ENCODE measurements at places on chromosomes 16 and 17.

GRCh38 chr17:49525831-49526741 is 31.0 kb downstream of the NGFR start:
- H3K27me3 ChIP-seq, result peaks cover 2% of the 10 kb centered on the region
- no peak overlapping the region for H3K4me3 ChIP-seq
- H3K36me3 ChIP-seq, result no peaks in the 10 kb centered on the region

GRCh38 chr17:44872131-44872768 is 24.6 kb downstream of the HIGD1B start:
- H3K27ac ChIP-seq, result no peak overlapping the region
- H3K4me1 ChIP-seq, result no peaks in the 10 kb centered on the region
- DNase-seq, result no peak
- H3K4me3 ChIP-seq, result no peak overlapping the region

DNA sequence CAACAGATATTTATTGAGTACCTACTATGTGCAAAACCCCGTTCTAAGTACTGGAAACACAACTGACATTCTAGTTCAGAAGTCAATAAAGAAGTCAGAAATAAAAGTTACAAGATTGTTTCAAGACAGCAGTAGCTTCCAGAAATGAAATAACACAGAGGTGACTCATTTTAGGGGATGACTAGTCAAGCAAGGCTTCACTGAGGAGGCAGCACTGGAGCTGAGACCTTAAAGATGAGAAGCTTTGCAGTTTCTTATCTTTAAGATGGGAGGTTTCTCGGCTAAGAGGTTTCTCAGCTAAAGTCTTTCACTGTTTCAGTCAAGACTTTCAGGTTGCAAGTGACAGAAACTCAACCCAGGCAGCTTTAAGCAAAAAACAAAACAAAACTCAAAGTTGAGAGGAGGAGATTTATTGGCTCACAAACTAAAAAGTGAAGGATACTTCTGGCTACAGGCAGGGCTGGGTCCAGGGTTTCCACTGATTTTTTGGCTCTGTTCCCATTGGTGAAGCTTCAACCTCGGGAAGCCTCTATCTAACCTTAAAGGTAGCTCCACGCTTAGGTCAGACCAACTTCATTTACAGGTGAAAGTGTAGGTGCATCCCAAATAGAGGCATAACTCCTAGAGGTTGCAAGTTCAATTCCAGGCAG is 7.4 kb upstream of the MMP2 start:
- H3K4me1 ChIP-seq, result peaks cover 17% of the 10 kb centered on the region
- H3K27ac ChIP-seq, result peak overlapping the region; percentile 67
- no peaks in the 10 kb centered on the region for H3K27me3 ChIP-seq
- no peak for DNase-seq
- H3K36me3 ChIP-seq, result no peaks in the 10 kb centered on the region
- no peak overlapping the region for H3K4me3 ChIP-seq

- no peaks in the 10 kb centered on the region for H3K27me3 ChIP-seq
- H3K27ac ChIP-seq, result no peak overlapping the region
- DNase-seq, result no peak
Measured at GRCh38 chr16:51523400-51523799, 372.3 kb upstream of the SALL1 start.

DNA sequence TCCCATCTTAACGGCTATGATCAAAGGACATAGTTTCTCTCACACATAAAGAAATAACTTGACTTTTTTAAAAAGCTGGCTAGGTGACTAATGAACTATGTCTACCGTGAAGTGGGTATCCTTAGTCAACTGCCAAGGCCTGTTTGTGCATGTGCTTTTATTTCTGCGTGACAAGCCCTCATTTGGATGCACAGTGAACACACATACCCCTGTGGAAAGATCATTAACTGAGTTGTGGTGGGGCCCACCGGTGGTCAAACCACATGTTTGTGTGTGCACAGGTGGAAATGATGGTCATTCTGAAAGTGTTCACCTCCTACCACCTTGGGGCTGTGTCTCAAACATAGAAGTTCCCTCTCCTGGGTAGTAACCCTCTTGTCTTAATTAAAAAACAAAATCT is 256.1 kb upstream of the SALL1 start:
- no peak overlapping the region for H3K4me3 ChIP-seq
- no peaks in the 10 kb centered on the region for H3K4me1 ChIP-seq
- no peak for DNase-seq
- no peaks in the 10 kb centered on the region for H3K36me3 ChIP-seq
- H3K27ac ChIP-seq, result no peak overlapping the region

GRCh38 chr16:11370084-11370931 is 25.0 kb downstream of the RMI2 start:
- no peaks in the 10 kb centered on the region for H3K36me3 ChIP-seq
- H3K4me3 ChIP-seq, result no peak overlapping the region
- H3K4me1 ChIP-seq, result peaks cover 21% of the 10 kb centered on the region
- peaks cover 10% of the 10 kb centered on the region for H3K27me3 ChIP-seq
- DNase-seq, result no peak
- H3K27ac ChIP-seq, result peak overlapping the region; percentile 61

GRCh38 chr16:5665834-5666233 is 568.2 kb upstream of the EEF2KMT start:
- H3K27me3 ChIP-seq, result no peaks in the 10 kb centered on the region
- no peaks in the 10 kb centered on the region for H3K4me1 ChIP-seq
- no peak overlapping the region for H3K27ac ChIP-seq
- H3K36me3 ChIP-seq, result no peaks in the 10 kb centered on the region
- no peak for DNase-seq

DNA sequence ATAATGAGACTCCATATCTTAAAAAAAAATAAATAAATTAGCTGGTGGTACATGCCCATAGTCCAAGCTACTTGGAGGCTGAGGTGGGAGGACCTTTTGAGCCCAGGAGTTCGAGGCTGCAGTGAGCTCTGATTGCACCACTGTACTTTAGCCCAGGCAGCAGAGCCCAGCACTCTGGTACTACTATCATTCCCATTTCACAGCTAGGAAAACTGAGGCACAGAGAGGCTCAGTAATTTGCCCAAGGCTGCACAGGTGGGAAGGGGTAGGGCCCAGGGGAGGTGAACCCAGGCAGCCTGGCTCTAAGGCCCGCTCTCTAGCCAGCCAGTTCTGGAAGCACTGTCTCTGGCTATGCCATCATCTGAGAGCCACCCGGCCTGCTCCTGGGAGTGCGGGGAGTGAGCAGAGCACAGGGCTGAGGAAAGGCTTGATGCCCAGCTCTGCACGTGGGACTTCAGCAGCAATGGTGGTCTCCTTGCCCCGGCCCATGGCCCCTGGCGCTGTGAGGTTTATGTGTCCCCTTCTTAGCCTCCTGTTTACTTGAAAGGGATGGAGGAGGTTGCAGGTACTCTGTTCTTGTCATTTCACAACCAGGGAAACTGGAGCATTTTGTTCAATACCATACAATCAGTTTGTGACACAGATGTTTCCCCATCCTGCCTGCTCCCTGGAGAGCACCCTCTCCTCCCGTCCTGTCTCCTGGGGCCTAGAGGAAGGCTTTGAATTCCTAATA is 222.3 kb downstream of the KATNIP start:
- no peak overlapping the region for H3K27ac ChIP-seq
- no peak overlapping the region for H3K4me3 ChIP-seq
- H3K36me3 ChIP-seq, result no peaks in the 10 kb centered on the region
- no peaks in the 10 kb centered on the region for H3K27me3 ChIP-seq
- no peak for DNase-seq

DNA sequence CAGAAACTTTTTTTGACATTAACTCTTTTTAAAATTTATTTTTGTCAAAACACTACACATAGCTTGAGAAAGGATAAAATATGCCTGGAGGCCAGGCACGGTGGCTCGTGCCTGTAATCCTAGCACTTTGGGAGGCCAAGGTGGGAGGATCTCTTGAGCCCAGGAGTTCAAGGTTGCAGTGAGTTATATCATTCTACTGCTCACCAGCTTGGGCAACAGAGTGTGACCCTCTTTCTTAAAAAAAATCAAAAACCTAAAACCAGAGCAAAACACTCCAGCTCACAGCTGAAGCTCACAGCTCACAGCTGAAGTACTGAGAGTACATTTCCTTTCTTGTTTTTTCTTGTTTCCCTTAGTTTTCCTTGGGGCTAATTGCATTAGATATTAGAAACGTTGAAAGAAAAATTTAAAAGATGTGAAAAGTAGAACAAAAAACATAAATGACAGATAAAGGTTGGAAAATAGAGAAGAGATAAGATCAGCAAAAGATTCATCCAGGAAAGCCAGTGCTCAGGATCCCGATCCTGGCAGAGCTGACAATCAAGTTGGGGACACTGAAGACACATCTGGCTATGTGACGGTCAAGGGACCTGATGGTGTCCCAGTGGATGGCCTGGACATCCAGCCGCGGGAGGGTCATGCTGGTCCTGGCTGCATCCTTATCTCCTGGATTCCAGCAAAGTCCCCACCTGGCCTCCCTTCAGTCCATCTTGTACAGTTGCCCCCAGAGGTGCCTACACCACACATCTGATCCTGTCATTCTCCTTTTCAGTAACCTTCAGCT is 9.8 kb downstream of the CHST6 start:
- no peak for DNase-seq
- H3K27ac ChIP-seq, result no peak overlapping the region
- no peaks in the 10 kb centered on the region for H3K36me3 ChIP-seq
- no peak overlapping the region for H3K4me3 ChIP-seq
- no peaks in the 10 kb centered on the region for H3K4me1 ChIP-seq

DNA sequence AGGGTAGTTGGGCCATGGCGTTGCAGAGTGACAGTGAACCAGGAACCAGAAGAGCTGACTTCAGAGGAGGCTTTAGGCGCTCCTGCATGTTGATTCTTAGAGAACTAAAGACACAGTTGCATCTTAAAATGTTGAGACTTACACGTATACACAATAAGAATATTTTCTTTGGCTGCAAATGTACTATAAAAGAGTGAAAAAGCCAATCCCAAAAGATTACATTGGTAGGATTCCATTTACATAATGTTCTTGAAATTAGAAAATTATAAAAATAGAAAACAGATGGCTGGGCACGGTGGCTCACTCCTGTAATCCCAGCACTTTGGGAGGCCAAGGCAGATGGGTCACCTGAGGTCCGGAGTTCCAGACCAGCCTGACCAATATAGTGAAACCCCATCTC is 738.8 kb downstream of the WWOX start:
- no peak overlapping the region for H3K27ac ChIP-seq
- no peaks in the 10 kb centered on the region for H3K36me3 ChIP-seq
- H3K4me3 ChIP-seq, result no peak overlapping the region
- DNase-seq, result no peak
- peaks cover 11% of the 10 kb centered on the region for H3K4me1 ChIP-seq

DNA sequence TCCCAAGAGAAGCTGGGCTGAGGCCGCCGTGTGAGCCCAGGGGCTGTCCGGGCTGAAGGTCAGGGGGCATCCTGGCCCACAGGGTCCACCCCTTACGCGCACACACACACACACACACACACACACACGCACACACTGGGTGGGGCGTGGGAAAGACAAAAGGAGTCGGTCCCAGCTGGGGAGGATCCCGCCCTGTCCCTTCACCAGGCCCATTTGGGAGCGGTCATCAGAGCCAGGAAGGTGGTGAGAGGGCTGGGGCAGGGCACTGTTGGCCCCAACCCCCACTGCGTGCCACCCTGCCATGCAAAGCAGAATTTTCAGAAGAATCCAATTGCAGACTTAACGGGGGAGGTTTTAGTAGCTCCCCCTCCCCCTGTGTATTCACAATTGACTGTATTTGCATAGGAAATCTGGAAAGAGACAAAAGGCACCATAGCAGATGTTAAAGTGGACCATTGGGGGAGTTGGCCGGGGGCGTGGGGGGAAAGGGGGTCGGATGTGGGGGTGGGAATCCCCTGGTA is 11.3 kb upstream of the CD300A start:
- peaks cover 32% of the 10 kb centered on the region for H3K4me1 ChIP-seq
- DNase-seq, result no peak
- no peak overlapping the region for H3K27ac ChIP-seq
- H3K4me3 ChIP-seq, result no peak overlapping the region
- no peaks in the 10 kb centered on the region for H3K36me3 ChIP-seq

GRCh38 chr17:75514299-75514918 is 928 bp downstream of the CASKIN2 start:
- H3K27me3 ChIP-seq, result peaks cover 20% of the 10 kb centered on the region
- peaks cover 18% of the 10 kb centered on the region for H3K4me1 ChIP-seq
- DNase-seq, result no peak

GRCh38 chr16:50301626-50302471 is 35.5 kb downstream of the ADCY7 start:
- no peak overlapping the region for H3K4me3 ChIP-seq
- DNase-seq, result no peak
- H3K4me1 ChIP-seq, result no peaks in the 10 kb centered on the region
- peaks cover 7% of the 10 kb centered on the region for H3K36me3 ChIP-seq
- no peaks in the 10 kb centered on the region for H3K27me3 ChIP-seq

DNA sequence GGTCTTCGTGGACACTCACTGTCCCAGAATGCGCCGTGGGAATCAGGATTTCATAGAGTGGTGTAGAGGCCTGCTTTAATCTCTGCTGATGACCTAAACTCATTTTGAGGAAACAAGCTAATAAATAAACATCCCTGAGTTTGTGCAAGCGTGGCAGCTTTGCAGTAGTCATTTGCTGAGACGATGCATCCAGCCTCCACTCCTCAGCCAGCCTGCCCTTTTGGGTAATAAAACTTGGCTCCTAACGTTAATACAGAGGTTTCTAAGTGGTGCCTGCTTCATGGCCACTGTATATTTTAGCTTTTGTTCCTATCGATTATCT is 1.3 kb downstream of the DGKE start:
- peaks cover 70% of the 10 kb centered on the region for H3K4me1 ChIP-seq
- H3K36me3 ChIP-seq, result peaks cover 29% of the 10 kb centered on the region
- DNase-seq, result no peak

GRCh38 chr17:66920950-66921349 is 43.6 kb upstream of the CACNG4 start:
- H3K27ac ChIP-seq, result no peak overlapping the region
- no peaks in the 10 kb centered on the region for H3K36me3 ChIP-seq
- H3K27me3 ChIP-seq, result peaks cover 16% of the 10 kb centered on the region
- no peak overlapping the region for H3K4me3 ChIP-seq

DNA sequence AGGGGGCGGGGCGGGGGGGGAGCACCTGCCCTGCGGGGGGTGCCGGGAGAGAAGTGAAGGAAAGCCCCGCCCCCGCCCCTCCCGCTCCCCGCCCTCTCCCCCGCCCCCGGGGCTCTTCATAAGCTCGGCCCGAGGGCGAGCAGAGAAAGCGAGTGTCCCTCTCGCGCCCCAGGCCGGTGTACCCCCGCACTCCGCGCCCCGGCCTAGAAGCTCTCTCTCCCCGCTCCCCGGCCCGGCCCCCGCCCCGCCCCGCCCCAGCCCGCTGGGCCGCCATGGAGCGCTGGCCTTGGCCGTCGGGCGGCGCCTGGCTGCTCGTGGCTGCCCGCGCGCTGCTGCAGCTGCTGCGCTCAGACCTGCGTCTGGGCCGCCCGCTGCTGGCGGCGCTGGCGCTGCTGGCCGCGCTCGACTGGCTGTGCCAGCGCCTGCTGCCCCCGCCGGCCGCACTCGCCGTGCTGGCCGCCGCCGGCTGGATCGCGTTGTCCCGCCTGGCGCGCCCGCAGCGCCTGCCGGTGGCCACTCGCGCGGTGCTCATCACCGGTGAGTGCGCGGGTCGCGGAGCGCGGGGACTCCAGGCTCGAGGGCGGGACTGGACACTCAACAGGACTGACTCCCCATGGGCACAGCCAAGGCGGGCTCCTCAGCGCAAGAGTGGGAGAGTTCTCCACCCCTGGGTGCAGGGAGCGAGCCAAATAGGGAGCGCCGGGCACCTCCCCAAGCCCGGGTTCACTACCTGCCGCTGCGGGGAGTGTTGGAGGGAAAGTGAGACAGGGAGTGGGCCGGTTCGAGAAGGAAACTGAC is at the start of gene HSD11B2:
Gene HSD11B2, plus strand, starts transcription at position 145 of the 798 bp plus-strand sequence. Its CDS starts 128 bp downstream, at position 273.
- H3K27me3 ChIP-seq, result peaks cover 37% of the 10 kb centered on the region
- peak; percentile 14 for DNase-seq
- H3K27ac ChIP-seq, result no peak within 1 kb of the TSS
- H3K4me3 ChIP-seq, result peak within 1 kb of the TSS; percentile 77
- H3K36me3 ChIP-seq, result peaks cover 2% of the 10 kb centered on the region

- H3K36me3 ChIP-seq, result no peaks in the 10 kb centered on the region
- no peak within 1 kb of the TSS for H3K4me3 ChIP-seq
- no peak within 1 kb of the TSS for H3K27ac ChIP-seq
Measured at GRCh38 chr17:11598274-11599221, at the start of gene DNAH9. Gene DNAH9, plus strand, starts transcription at chr17:11598470. Its CDS starts 29 bp downstream, at chr17:11598499.
